SIG-M5 (cell line): ENCODE measurements at places on chromosomes 4 and X.

- no peak for DNase-seq
These were observed 393.5 kb downstream of the MAPK10 start for GRCh38 chr4:85966373-85966772.

DNA sequence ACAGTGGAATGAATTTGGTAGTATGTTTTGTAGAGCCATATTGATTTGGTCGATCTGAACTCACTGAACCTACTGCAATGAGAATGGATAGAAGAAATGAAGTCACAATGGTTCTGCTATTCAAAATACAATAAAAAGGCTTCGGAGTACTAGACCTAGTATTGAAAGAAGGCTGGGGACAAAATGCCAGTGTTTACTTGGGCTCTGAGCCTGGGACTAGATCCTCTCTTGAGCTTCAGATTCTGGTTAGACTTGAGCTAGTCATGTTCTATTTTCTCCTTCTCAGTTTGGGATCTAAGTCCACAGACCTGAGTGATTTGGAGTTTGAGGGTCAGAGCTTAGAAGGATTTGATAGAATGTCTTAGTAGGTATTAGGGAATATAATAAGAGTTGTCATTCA lies 9.9 kb downstream of the INTS12 start:
- DNase-seq, result no peak

GRCh38 chr4:88828842-88829571 lies 131.4 kb upstream of the NAP1L5 start:
- no peak for DNase-seq

DNA sequence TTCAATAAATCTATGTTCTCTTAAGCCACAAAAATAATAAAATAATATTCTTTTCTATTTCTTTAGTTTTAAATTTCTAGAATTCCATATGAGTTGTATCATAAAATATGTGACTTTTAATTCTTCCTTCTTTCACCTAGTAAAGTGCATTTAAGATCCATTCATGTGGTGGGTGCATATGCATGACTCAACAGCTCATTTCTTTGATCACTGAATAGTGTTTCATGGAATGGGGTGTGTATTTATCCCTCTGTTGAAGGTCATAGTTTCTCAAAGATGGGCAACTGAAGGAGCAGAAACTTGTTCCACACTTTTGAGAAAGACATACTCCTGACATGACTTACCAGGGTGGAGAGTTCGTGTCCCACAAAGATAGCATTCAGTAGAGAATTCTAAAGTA lies 1230.3 kb upstream of the AGA start:
- no peak for DNase-seq

- no peak for DNase-seq
These were observed 79.3 kb downstream of the DTHD1 start for GRCh38 chr4:36360755-36361154.

GRCh38 chrX:41653125-41653524 lies 35.6 kb upstream of the GPR34 start:
- no peak for DNase-seq

GRCh38 chr4:153372967-153373562 lies 28.6 kb downstream of the MND1 start:
- DNase-seq, result no peak

GRCh38 chrX:65406532-65406931 lies 128.1 kb downstream of the LAS1L start:
- DNase-seq, result no peak

- DNase-seq, result no peak
These were observed 407.4 kb upstream of the AADAT start for GRCh38 chr4:170497112-170497511.

DNA sequence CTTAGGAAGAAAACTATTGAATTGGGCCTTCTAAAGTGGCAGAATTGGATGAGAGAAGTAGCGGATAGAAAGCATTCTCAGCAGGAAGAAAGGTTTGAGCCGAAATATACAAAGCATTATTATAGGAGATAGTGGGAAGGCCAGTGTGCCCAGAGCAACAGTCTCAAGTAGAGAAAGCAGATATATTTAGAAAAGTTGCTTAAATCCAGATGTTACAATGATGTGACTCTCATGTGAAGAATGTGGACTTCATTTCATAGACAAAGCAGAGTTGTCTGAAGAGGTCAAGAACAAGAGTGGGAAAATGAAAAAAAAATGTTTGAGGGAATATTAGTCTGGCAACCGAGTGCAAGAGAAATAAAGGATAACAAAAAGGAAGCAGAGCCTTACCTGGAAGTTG lies 66.9 kb downstream of the SYNPO2 start:
- DNase-seq, result no peak

DNA sequence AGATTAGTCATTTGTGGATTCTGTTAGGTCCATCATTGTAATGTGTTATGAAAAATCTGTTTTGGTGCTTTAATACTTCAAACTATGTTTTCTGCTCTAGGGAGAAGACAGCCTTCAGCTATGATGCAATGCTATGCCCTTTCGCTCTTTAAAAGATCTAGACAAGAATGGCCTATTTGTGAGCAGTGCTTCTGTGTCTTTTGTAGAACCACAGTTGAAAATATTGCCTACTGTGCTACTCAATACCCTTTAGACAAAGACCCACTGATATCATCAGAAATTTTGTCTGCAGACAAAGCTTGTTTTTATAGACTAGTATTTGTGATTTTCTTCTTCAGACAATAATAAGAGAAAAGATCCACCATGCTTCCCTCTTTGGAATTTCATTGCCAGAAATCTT lies 44.6 kb upstream of the SLITRK2 start:
- DNase-seq, result no peak

DNA sequence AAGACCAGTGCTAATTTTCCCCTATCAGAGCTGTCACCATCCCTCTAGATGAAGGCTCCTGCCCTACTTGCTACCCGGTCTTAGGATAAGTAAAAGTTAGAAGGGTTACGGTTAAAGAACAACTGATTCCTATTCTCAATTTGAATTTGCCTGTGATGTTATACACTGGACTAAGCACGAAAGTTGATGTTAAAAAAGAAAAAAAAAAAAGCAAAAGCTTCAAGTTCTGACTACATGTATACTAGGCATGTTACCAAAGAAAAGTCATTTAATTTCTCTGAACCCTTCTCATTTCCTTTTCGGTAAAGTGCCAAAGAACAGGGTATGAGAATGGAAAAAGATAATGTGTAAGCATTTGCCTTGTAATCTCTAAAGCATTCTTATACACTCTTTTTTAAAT lies 1.4 kb upstream of the PPID start:
- DNase-seq, result no peak

GRCh38 chr4:183353557-183353956 lies 31.3 kb upstream of the CLDN24 start:
- DNase-seq, result no peak

- DNase-seq, result peak; percentile 18
These were observed 48.1 kb downstream of the DCLK2 start for GRCh38 chr4:150126201-150126863.

- DNase-seq, result no peak
These were observed at the start of gene PUDP for GRCh38 chrX:7147978-7148854. Gene PUDP (minus strand): TSS chrX:7148153. CDS start chrX:7148113, 40 bp downstream.
